Hematopoietic multipotent progenitor cell treated with erythropoietin and hydrocortisone succinate and interleukin-3 and kit ligand, for 4 days (in vitro differentiated cells): ENCODE measurements at places on chromosomes 1 and 21.
A peak's percentile ranks its signal among the peaks of the same experiment; 100 is the strongest.

- no peak for DNase-seq
Measured at GRCh38 chr1:43270421-43271095, 775 bp downstream of the TMEM125 start.

- DNase-seq, result peak; percentile 83
Measured at GRCh38 chr1:207868774-207869721, 41.9 kb downstream of the CD34 start.

- no peak for DNase-seq
Measured at GRCh38 chr1:244092293-244092963, 41.3 kb downstream of the ZBTB18 start.

DNA sequence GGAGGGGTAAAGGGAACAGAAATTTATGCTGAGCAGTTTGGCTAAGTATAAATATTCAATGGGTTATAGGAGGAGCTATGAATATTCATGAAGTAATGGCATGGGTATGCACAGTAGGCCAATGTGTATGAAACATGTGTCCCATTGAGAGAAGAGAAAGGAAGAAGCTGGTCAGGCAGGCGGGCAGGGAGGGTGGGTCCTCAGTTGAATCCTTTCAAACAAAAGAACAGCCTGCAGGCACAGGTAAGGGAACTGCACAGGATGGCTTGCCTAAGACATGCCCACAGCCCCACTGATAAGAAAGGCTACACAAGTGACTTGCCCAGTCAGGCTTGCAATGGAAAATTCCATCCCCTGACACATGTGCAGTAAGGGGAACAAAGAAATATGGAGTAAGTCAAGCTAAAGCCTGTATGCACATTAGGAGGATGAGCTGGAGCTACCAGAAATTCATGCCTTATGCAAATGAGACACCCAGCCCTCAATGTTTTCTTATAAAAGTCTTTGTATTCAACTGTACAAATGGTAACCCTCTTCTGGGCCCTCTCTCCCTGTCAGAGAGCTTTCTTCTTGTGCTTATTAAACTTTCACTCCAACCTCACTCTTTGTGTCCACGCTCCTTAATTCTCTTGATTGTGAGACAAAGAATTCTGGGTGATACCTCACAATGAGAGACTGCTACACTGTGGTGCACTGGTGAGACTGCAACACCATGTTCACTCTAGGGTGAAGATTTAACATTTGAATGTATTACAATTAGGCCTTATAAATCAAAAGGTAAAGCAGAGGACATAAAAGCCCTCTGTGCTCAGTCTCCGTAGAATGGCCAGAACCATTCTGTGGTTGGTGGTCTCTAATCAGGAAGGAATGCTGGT, 96.5 kb downstream of the ATP1B1 start:
- DNase-seq, result peak; percentile 18

- no peak for DNase-seq
Measured at GRCh38 chr1:201938440-201939035, 7.8 kb downstream of the LMOD1 start.

GRCh38 chr1:109111386-109112055, 2.4 kb upstream of the ELAPOR1 start:
- peak; percentile 46 for DNase-seq

- DNase-seq, result peak; percentile 89
Measured at GRCh38 chr1:107936498-107937481, 28.2 kb downstream of the VAV3 start.

GRCh38 chr21:30232011-30232410, 16.1 kb upstream of the CLDN8 start:
- DNase-seq, result no peak

GRCh38 chr1:74693473-74693872, 19.9 kb upstream of the ERICH3 start:
- DNase-seq, result no peak

DNA sequence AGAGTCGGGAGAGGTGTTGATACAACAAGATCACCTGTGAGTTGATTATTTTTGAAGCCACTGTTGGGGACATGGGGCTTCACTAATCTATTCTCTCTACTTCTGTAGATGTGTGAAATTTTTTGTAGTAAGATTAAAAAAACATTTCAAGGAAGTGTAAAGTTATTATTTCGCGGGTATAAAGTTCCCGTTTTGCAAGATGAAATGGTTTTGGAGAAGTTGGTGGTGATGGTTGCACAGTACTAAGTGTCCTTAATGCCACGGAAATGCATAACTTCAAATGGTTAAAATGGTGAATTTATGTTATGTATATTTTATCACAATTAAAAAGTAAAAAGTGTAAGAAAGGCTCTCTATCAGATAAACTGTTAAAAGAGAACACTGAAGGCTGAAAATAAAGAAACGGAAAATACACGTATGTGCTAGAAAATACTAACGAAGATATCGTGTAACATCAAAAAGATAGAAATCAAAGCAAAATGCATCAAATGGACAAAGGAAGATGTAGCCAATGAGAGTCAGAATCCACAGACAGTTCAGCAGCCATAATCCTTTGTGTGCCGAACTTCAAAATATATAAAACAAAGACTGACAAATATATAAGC, 2.9 kb upstream of the ITGB2 start:
- peak; percentile 66 for DNase-seq

GRCh38 chr1:196619721-196620120, 11.5 kb upstream of the KCNT2 start:
- no peak for DNase-seq

DNA sequence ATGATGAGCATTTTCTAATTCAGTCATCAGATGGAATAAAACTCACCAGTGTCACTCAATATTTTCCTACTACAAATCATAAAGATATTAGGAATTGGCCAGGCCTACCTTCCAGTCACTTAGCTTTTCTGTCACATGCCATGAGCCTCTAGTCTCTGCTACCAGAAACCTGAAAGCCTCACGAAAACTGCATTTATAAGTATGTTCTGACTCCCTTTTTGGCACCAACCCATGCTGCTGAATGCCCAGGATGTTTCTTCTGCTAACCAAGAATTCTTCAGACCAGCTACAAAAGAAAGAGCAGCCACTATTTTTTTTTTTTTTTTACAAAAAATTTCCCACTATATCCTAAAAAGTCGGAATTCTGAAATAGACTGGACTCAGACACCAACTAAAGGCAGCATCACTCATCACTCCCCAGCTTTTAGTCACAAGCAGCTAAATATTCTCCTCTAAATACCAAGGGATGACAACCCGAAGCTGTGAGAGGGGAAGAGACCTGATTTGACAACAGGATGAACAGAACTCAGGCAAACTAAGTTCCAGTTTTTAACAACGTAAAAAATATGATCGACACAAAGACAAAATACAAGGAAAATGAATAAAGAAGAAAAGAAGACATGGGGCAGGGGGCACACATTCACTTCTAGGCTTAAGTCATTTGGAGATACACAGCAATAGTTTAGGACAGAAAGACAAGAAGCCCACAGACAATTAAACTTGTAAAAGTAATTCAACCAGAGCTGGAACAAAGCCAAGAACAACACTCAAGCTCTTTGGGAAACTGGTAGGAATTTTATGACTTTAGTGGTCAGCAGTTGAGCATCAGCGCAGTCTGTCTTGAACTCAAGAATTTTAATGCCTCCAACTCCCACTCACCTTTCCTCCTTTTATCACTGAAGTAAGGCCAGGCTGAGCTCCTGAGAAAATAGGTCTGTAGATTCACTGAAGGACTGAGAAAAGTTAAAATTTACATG, 1.7 kb downstream of the DCAF8 start:
- DNase-seq, result peak; percentile 17

DNA sequence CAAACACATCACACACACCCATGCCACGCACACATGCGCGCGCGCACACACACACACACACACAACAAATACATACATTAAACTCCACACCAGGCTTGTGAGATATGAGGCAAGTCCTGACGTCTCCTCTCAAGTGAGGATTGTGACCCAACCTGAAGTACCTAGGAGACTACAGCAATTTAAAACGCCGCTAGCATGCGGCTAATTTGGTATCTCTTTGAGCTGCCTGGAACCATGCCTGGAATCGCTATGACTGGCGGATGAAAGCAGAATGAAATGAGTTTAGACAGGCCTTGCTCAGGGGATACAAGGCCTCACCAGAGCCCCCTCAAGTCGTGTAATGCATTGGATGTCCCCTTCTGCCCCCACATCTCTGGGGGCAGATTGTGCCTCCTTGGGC, 1.6 kb upstream of the RAB7B start:
- DNase-seq, result no peak

- DNase-seq, result no peak
Measured at GRCh38 chr21:41800425-41801320, 33.8 kb upstream of the RIPK4 start.

GRCh38 chr1:28297826-28298225, 31.0 kb upstream of the MED18 start:
- no peak for DNase-seq
